Left forelimb (tissue), 1 donor: ENCODE measurements at places on chromosomes 3 and 15.

- no peak for DNase-seq
Observed at GRCh38 chr15:53910236-53910849, 67.9 kb upstream of the UNC13C start.

GRCh38 chr3:16768956-16769355 is 115.8 kb upstream of the PLCL2 start:
- DNase-seq = no peak

- no peak for DNase-seq
Observed at GRCh38 chr3:162704238-162704637, 1207.6 kb downstream of the OTOL1 start.

DNA sequence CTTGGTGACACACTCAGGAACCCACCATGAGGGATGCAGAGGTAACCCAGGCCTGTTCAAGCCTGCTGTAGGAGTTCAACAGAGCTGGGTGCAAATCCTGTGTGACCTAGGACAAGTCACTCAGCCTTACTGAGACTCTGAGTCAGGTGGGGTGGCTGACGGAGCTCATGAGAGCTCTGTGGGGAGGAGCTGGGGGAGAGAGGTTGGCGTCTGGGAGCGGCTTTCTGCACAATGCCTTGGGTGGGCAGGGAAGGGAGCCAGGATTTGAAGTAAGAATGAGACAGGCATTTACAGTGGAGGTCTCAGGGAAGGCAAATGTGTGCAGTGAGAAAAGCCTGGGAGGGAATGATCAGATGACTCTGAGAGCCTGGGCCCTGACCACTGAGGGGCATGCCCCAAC is 18.3 kb downstream of the C3orf18 start:
- no peak for DNase-seq

DNA sequence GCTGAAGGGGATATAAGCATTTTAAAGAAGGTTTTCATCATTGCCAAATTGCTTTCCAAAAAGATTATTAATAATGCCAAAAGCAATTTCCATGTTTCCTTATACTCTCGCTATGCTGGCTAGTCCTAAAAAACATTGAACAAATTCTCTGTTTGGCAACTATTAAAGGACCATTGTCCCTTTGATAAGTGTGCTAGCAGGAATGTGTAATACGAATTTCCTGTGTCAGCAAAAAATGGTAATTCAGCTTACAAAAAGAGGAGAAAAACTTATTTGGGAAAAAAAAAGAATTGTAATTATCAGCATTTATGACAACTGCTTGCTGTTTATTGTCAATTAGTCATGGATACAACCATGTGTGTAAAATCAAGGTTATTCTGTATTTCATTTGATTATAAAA is 138.6 kb downstream of the TBL1XR1 start:
- no peak for DNase-seq

DNA sequence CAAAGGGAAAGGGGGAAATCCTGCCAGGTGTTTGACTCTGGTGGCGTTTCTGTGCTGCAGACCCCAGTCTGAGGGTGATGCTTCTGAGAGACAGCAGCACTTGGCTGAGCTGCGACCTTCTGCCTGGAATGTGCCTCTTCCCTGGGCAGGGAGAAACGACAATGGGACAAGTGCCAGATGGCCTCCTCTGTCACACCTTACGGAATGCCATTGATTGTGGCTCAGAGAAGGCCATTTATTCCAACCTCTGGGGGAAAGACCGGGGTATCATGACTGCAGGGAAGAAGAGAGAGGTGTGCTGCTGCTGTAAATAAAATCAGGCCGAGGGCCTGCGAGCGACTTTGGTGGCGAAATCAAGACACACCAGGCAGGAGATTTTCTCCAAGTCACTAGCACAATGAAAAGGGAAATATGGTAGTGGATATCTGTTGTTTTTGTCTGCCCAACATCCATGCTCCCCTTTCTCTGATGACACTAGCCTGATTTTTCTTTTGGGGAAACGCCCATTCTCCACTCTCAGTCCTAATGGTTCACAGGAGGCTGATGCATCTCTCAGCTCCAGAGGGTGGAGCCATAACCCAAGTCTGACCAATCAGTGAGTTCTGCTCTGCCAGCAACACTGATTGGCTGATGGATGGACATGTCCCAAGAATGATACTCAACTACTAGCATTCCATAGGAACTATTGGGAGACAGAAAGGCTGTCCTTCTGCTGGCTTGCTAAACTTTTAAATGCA is 336.1 kb downstream of the FOXP1 start:
- no peak for DNase-seq

GRCh38 chr3:105359098-105359762 is 7.5 kb upstream of the ALCAM start:
- no peak for DNase-seq

DNA sequence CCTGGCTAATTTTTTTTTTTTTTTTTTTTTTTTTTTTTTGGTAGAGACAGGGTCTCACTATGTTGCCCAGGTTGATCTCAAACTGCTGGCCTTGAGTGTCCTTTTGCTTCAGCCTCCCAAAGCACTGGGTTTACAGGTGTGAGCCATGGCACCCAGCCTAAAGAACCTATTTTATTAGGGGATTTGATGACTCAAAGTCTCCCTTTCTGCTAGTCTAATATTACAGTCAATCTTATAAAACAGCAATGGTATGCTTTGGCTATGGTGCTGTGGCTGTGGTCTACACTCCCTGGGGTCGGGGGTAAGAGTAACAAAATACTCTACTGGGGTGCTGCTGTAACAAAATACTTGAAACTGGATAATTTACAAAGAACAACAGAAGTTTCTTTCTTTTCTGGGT is 44.8 kb downstream of the ZNF589 start:
- DNase-seq = no peak

DNA sequence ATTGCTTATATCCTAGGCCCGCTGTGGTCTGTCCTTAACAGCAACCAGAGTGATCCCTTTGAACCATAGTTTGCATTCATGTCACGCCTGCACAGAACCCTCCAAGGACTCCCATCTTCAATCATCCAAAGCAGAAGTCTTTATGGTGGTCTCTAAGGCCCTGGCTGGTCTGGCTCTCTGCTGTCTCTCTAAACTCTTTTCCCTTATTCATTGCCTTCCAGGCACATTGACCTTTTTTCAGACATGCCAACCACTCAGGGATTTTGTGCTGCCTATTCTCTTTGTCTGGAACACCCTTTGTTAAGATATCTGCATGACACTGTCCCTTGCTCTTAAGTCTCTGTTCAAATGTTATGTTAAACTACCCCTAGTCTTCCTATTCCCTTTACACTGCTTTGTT is 21.9 kb upstream of the ZBTB47 start:
- DNase-seq = no peak

DNA sequence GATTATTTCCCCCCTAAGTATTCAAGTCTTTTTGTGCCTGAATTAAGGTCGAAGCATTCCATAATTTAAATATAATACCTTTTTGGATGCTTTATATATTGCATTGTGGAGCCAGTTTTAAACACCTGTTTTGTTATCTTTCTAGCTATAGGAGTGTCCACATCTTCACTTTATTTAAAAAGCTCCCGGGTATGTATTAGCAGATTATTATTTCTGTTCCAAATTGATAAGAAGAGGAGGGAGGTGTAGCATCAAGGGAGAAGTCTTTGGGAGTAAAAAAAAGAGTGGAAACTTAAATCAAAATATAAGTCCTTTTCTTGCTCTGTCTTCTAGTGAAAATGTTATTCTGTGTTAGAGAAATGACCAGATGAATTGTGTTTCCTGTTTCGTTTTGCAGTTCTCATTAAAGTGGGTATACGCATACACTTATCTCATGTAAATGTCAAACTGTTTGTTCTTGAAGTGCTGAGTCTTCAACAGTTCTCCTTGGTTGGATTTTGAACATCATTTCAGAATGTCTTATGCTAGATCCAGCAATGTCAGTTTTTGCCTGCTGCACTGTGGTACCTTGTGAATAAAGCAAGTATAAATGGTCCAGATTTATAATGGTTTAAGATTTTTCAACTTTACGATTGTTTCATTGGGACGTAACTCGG is 105.8 kb downstream of the FNDC3B start:
- DNase-seq = no peak

DNA sequence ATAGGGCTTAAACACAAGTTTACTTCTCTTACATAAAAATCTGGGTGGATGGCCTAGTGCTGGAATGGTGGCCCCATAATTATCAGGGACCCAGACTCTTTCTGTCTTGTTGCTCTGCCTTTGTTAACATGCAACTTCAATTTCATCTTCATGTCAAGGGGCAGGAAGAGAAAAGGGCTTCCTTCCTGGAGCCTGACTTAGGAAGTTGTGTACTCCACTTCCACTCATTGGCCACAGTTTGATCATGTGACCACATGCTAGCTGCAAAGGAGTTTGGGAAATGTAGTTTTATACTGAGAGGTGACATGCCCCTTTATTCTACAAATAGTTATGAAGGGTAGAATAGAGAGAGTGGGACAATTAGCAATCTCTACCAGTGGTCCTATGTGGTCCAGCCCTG is 39.3 kb downstream of the RHCG start:
- no peak for DNase-seq

DNA sequence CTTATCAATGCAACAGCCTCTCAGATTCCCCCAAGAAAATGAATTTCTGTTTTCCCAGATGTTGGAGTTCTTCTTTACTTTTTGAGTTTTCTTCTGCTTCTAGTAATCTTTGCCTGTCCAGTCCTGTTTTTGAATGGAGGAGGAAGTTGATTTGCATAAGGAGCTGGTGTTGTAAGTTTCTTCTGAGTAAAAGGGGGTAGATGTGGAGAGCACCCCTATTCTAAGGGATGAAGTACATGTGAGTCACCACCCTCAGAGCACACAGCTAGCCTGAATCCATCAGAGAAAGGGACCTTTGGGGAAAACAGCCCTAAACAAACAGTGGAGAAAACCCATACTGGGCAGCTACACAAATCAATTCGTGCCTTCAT is 34.5 kb downstream of the ACAA1 start:
- DNase-seq = no peak
